ENCODE measurements at places on chromosomes 16 and 17.

GRCh38 chr17:75406222-75406615 lies 741 bp upstream of the GRB2 start:
- no peak for DNase-seq

DNA sequence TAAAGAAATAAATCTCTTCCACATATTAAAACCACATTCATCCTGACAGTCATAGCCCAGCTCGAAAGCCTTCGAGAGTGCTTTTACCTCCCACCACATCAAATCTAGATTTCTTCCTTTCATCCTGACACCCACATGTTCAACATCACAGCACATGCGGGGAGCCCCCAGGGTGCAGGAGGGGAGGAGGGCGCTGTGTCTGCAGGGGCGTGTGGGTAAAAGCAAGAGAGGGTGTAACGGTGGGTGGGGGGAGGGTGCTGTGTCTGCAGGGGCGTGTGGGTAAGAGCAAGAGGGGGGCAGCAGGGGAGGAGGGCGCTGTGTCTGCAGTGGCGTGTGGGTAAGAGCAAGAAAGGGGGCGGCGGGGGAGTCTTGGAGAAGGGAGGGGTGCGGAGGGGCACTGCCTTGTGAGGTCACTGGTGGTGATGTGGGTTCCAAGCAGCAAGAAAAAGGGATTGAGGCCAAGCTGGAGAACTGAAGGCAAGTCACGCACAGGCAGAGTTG lies 34.7 kb downstream of the ADCY9 start:
- no peak for DNase-seq

DNA sequence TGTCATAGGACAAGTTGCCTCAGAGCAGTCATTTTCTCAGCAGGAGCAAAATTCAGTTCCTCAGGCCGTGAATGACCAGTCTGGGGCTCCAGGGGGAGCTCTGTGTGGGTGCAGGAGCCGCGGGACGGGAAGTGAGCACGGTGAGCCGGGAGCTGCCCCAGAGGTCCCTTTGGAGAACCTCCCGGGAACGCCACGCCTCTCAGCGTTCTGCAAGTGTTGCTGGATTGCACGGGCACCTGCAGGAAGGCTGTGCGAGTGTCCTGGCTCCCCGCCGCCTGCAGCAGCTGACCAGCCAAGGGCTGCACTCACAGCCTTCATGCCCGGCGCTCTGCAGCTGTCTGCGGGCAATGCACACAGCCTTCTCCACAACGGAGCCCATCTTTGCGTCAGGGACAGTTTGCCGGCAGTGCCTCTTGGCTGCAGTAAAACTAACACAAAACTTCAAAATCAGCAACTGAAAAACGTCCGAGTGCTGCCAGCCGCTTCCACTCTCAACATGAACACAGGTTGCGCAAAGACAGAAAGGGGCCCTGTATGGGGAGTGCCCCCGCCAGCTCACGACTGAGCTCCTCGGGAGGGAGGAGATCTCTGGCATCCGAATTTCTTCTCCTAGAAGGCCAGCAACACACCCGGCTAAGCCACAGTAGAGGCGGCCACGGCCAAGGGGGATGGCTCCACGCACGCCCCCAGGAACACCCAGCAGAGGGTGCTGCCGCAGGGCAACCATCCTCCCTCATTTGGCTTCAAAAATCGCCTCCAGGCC lies 16.0 kb downstream of the NDUFAF8 start:
- no peak for DNase-seq

DNA sequence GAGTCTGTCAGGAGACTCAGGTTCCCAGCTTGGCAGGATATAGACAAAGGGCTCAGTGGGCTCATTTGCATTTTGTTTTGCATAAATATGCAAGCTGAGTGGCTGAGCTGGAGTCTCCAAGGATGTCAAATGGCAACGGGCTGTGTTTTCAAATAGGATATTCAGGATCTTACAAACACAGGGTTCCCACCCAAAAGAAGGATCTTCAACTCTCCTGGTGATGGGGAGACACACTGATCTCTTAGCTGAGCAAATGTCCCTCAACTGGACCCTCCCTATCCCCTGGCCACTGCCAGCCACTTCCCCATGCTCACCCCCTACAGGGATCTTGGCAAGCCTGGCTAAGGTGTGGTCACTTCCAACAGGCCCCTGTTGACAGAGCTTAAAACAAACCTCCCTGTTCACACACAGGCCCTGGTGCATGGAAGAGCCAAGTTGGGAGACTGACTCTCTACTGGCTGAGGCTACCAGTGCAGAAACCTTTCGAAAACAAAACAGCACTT lies 61.6 kb downstream of the SOX9 start:
- no peak for DNase-seq

- DNase-seq, result no peak
Measured at GRCh38 chr17:2844416-2844815, 48.2 kb downstream of the RAP1GAP2 start.

GRCh38 chr16:6573577-6573976 lies 759.1 kb upstream of the RBFOX1 start:
- no peak for DNase-seq

- DNase-seq, result no peak
Measured at GRCh38 chr16:86962913-86963312, 354.3 kb downstream of the C16orf95 start.

DNA sequence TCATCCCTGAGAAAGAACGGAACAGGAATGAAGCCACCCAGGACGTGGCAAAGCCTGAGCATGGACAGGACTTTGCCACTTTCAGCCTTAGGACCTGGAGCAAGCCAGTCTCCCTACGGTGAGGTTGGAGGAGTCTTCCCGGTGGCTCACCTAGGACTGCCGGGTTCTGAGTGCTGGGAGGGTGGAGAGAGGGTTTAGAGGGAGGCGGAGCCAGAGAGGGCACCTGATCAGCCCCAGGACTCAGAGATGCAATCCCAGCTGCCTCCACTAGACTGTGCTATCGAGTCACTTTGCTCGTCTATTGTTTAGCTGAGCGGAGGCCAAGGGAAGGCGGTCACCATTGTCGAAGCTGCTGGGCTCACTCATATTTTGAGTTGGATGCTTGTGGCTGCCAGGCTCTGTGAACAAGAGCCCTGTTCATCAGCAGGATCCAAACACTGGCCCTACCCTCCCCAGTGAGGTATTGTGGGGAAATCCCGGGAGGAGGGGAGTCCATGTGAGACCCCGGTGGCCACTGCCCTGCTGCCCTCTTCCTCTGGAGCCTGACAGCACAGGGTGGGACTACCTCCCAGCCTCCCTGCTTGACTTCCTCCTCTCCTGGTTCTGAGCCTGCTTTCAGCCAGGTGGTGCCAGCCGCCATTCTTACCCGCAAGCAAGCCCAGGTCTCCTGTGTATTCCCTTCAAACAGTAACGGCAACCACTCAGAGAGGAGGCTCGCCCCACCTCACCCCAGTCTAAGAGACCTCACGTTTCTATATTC lies 7.0 kb downstream of the KRT14 start:
- DNase-seq, result peak; percentile 71

Data from activated CD4-positive, alpha-beta T cell treated with anti-CD3 and anti-CD28 coated beads for 24 hours (primary cell).